ENCODE measurements at places on chromosomes 16 and 17.

DNA sequence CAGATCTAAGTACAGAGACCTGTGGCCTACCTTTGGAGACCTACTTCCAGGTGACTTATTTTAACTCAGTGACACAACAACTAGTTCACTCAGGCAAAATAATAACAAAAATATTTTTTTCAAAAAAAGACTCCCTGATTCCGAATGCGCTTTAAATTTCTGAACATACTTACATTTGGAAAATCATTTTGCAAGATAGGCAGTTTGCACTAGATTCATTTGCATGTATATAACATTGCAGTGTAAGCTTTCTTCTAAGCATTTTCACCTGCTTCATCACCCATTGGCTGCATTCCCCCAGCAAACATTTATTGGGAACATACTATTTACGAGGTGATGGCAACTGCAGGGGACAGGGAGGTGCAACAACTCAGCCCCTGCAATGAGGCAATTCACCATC lies 166.8 kb downstream of the GRIN2A start:
- no peak for DNase-seq

DNA sequence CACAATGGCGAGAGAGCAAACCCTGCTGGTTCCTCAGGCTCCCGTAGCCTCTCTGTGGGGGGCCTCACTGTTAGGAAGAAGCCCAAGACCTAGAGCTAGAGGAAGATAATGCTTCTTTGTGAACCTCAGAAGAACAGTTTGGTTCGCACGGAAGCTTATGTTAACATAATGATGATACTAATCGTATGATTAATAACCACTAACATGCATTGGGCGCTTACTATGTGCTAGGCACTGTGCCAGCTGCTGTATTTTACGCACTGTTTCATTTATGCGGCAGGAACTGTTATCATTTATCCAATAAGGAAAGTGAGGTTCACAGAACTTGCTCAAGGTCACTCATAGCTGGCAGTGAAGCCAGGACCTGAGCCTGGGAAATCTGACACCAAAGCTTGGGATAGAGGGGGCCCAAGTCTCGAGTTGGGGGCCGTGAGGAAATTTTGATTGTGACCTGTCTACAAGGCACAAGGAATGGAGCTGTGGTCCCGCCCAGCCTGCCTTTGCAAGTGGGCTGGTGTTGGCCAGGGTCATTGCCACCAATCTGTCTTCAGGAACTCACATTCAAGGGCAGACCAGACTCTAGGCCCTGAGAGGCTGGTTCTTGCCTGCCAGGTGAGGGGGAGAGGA lies 6.8 kb downstream of the PRCD start:
- no peak for DNase-seq

GRCh38 chr16:11114366-11115164 lies 141.4 kb downstream of the SOCS1 start:
- DNase-seq: no peak

GRCh38 chr16:89277641-89278341 lies 60.3 kb downstream of the ZNF778 start:
- DNase-seq: no peak

DNA sequence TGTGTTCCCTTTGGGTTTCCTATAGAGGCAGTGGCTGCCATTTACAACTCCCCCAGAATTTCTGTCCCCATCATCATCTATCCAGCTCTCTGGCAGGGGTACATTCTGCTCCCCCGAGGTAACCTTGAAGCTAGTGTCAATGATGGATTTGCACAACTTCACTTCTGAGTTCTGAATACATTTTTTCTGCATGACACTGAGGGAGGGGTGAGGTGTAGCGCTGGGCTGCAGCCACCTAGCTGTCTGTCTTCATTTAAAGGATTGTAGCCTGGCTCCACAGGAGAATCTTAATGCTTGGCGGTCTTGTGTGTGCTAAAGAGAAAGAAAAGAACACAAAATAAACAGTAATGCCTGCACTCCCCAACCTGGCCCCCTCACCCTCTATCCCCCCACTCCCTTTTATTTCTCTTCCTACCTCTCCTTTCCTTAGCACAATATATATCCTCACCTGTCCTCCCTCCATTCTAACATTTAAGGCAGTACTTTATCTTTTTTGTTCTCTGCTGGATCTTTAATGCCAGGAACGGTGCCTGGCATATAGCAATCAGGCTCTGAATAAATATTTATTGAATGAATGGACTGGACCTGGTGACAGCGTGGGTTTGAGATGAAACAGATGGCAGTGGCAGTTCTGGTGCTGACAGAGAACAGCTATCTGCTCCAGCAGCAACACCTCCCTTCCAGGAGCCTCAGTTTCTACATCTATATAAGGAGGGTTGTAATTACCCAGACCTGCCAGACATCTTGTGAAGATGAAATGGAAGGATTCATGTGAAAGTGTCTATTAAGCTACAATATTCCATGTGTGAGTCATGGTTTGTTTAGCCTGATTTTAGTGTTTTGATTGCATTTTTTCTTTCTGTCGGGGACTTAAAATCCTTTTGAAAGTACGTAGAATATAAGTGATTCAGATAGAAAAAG lies 163.5 kb upstream of the CDH11 start:
- no peak for DNase-seq

DNA sequence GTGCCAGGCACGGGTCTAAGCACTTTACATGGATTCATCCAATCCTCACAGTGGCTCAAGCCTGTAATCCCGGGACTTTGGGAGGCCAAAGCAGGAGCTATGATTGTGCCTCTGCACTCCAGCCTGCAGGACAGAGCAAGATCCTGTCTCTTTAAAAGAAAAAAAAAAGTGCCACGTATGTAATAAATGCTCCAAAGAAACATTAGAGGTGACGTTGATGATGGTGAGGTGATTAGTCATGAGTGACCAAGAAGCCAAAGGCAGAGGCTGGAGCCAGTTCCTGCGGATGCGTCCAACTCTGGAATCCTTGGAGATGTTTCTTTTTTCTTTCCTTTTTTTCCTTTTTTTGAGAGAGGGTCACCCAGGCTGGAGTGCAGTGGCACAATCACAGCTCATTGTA lies 59.4 kb upstream of the SIAH1 start:
- DNase-seq: no peak

DNA sequence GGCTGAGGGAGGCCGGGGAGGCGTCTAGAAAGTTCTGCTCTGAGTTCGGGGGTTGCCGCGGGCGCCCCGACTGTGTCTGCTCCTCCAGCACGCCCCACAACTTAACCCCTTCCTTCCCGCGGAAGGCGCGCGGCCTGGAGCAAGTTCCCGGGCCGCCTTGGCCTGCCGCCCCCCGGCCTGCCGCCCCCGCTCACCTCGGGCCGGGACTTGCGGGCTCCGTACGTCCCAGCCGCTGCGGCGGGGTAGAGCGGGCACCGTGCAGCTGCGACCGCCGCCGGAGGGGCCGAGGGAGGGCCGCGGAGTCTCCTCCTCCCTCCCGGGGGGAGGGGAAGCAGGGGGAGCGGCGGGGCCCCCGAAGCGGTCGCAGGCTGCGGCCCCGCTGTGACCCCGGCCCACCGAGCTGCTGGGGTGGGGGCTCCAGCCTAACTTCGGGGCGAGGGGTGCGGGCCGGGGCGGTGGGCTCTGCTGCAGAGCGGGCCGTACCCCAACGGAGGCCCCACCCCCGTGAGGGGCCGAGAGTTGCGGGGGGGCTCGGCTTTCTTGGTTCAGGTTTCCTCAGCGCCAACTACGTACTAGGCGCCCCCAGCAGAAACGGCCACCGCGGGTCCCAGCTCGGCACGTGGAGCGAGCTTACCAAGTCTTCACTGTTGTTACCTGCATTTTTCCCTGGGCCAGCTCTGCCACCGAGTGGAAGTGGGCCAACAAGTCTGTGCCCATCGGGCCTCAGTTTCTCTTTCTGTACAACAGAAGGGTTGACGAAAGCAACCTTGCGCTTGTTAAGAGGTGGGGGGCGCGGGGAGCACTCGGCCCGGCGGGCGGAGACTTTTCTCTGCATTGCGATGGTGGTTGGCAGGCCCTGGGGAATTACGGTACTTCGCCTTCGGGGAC lies at the start of gene CCDC102A:
Gene CCDC102A, minus strand, starts transcription at position 266 of the 888 bp plus-strand sequence. CDS start 7,394 bp downstream, outside the sequence.
- DNase-seq: peak; percentile 31

- DNase-seq: no peak
Measured at GRCh38 chr17:3002538-3003295, 60.7 kb downstream of the OR1D5 start.

- DNase-seq: no peak
Measured at GRCh38 chr16:77434022-77434529, 758 bp downstream of the ADAMTS18 start.

DNA sequence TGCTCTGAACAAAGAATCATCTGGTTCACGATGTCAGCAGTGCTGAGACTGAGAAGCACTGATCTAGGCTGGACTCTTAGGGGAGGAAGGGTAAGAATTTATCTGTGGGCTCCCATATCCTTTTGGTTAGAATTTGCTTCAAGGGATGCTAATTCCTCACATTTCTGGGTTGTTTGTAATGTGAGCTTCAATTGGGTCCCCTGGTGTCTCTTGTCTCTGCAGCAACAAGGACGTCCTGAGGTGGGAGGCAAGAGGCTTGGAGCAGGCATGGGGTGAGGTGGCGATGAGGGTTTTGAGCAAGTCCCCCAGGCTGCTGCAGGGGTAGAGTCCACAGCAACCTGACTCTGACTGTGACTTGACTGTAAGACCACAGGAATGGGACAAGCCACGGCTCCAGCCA lies 213.8 kb upstream of the NLRP1 start:
- no peak for DNase-seq

GRCh38 chr16:1094124-1094479 lies 1.9 kb downstream of the C1QTNF8 start:
- DNase-seq: no peak

DNA sequence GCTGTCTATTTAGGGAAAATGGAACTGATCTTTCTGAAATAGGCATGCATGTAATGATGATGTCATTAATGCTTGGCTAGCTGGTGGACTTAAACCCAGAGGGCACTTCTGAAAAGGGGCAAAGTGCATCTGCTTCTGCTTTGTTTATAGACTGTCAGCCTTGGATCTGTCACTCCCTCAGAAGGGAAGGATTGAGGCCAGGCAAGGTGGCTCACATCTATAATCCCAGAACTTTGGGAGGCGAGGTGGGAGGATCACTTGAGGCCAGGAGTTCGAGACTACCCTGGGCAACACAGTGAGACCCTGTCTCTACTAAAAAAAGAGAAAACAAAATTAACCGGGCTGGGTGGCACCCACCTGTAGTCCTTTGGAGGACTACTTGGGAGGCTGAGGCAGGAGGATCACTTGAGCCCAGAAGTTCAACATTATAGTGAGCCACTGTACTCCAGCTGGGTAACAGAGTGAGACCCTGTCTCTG lies 185.5 kb downstream of the WWOX start:
- DNase-seq: no peak

DNA sequence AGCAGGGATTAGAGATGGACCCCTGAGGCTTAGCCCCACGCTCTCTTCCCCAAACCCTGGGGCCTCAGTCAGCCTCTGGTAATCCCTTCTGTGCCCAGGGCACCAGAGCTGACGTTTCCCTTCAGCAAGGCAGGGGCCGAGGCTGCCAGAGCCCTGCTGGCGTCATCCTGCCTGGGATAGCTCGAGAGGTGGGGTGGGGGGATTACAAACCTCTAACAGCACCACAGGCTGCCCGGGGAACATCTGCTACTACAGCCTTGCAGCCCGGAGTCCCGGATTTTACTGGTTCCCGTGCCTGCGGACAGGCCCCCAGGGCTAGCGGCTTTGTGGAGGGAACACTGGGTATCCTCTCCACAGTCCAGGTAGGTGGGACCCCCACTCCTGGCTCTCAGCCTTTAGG lies at the start of gene AANAT:
Gene AANAT, plus strand, starts transcription at position 238 of the 400 bp plus-strand sequence. CDS start 1,144 bp downstream, outside the sequence.
- no peak for DNase-seq

- DNase-seq: no peak
Measured at GRCh38 chr17:80665792-80666191, 121.2 kb downstream of the RPTOR start.

GRCh38 chr16:80113873-80114574 lies 426.8 kb upstream of the DYNLRB2 start:
- no peak for DNase-seq

GRCh38 chr16:58107709-58108108 lies 21.5 kb downstream of the CFAP20 start:
- DNase-seq: no peak

- no peak for DNase-seq
Measured at GRCh38 chr17:8142158-8142886, 9.9 kb downstream of the PER1 start.

GRCh38 chr17:68910251-68910705 lies 44.9 kb downstream of the ABCA8 start:
- no peak for DNase-seq

- no peak for DNase-seq
Measured at GRCh38 chr16:85187002-85187401, 74.7 kb upstream of the CIBAR2 start.

GRCh38 chr17:29205047-29205446 lies 24.8 kb upstream of the MYO18A start:
- no peak for DNase-seq

- no peak for DNase-seq
Measured at GRCh38 chr16:46713634-46714033, 24.2 kb downstream of the ORC6 start.

- DNase-seq: no peak
Measured at GRCh38 chr17:48553190-48553547, 8.3 kb upstream of the HOXB2 start.

DNA sequence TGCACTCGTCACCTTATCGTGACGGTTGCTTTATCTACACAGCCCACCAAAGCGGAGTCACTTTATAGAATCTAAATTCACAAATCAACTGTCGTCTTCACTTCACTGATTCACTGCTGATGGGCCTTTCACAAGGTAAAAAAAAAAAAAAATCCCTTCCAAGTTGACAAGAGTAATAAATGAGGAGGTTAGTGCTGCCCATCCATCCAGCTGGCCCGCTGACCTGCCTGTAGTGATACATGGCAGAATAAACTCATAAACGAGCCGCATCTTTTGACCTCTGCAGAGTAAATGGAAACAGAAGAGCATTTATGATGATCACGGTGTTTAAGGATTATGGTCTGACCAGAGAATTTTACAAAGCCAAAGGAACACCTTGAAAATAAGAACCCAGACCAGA lies 227.3 kb upstream of the IRX5 start:
- DNase-seq: no peak

- no peak for DNase-seq
Measured at GRCh38 chr17:71063127-71063526, 893.8 kb downstream of the KCNJ2 start.

GRCh38 chr16:63461248-63461841 lies 1425.1 kb upstream of the CDH8 start:
- no peak for DNase-seq

- DNase-seq: no peak
Measured at GRCh38 chr16:27340654-27341053, 26.9 kb downstream of the IL4R start.

GRCh38 chr16:60463986-60464385 lies 1572.3 kb downstream of the CDH8 start:
- DNase-seq: no peak

Measured in CD4-positive, alpha-beta T cell (primary cell).